ENCODE measurements at places on chromosomes 13 and 19.

DNA sequence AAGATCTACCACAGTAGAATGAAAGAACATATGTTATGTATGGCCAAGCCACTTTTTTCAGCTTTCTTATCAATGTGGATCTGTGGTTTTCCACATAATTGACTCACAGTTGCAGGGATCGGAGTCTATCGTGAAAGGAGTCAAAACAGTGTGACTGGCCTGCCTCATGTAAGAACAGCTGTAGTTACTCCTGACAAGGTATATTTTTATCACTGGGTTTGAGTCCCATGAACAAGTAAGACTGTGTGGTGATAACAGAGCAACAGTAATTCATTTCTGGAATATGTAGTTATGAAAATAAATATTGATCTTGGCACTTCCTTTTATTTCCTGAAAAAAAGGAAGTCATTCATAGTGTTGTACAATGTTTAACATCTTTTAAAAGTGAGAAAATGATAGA is 416.6 kb downstream of the KLF12 start:
- no peak for DNase-seq

- no peak for DNase-seq
These were observed 570.3 kb downstream of the PCDH9 start for GRCh38 chr13:66659701-66660467.

GRCh38 chr13:70612881-70613280 is 504.6 kb upstream of the KLHL1 start:
- no peak for DNase-seq

- DNase-seq: no peak
These were observed 43.4 kb downstream of the COL4A2 start for GRCh38 chr13:110350509-110350908.

- DNase-seq: no peak
These were observed 27.7 kb downstream of the STK24 start for GRCh38 chr13:98549006-98549727.

DNA sequence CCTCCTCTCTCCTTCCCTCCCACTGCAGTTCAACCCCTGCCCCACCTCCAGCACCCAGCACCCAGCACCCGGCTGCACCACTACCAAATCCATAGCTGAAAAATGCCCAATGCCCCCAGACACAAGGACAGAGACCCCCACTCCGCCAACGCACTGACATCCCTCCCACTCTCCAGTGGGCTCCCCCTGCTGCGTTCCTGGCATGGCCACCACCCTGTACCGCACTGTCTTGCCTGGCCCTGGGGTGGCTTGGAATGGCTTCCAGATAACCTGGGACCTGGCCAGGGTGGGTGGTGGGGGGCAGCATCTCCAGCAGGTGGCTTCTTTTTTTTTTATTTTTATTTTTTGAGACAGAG is 5.8 kb upstream of the MKNK2 start:
- no peak for DNase-seq

GRCh38 chr19:10797078-10797477 is 38.9 kb downstream of the TMED1 start:
- no peak for DNase-seq

Measured in mesendoderm (in vitro differentiated cells).